Neural crest cell (in vitro differentiated cells): ENCODE measurements at places on chromosomes 1 and 21.
A peak's percentile ranks its signal among the peaks of the same experiment; 100 is the strongest.

DNA sequence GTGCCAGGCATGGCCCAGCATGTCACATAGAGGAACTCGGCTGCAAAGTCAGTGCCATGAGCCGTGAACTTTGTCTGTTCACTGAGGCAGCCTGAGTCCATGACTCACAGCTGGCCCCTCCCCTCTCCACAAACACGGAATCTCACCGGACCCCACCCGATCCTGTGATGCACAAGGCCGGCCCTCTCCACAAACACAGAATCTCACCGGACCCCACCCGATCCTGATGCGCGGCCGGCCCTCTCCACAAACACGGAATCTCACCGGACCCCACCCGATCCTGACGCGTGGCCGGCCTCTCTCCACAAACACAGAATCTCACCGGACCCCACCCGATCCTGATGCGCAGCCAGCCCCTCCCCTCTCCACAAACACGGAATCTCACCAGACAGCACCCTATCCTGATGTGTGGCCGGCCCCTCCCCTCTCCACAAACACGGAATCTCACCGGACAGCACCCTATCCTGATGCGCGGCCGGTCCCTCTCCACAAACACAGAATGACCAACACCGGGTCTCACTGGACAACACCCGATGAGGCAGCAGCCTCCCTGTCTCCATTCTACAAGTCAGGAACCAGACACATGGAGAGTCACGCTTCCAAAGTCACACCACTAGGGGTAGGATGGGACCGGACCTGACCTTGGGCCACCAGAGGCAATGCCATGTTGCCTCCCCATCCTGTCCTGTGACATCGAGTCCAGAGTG, 39.6 kb upstream of the GPR153 start:
- H3K27me3 ChIP-seq = no peaks in the 10 kb centered on the region
- H3K27ac ChIP-seq = peak overlapping the region; percentile 82
- H3K4me3 ChIP-seq = no peak overlapping the region
- peaks cover 3% of the 10 kb centered on the region for H3K4me1 ChIP-seq
- peaks cover 6% of the 10 kb centered on the region for H3K36me3 ChIP-seq
- no peak for DNase-seq

DNA sequence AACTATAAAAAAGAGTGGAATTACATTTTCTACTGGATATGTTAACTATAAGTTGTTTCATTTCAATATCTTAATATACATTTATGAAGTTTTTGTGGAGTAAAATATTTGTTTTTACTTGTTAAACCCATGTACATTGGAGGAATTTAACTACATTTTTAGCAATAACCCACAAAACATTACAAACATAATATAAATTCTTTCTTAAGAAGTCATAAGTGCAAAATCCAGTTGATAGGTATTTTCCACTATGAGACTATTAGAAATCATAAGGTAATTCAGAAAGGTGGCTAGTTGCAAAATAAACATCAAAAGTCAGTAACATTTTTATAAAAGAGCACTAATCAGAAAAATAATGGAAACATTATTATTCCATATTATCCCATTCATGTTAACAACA, 73.9 kb upstream of the RRP15 start:
- no peak for DNase-seq
- H3K27ac ChIP-seq = no peak overlapping the region
- H3K36me3 ChIP-seq = no peaks in the 10 kb centered on the region
- H3K4me1 ChIP-seq = no peaks in the 10 kb centered on the region
- peaks cover 21% of the 10 kb centered on the region for H3K27me3 ChIP-seq

DNA sequence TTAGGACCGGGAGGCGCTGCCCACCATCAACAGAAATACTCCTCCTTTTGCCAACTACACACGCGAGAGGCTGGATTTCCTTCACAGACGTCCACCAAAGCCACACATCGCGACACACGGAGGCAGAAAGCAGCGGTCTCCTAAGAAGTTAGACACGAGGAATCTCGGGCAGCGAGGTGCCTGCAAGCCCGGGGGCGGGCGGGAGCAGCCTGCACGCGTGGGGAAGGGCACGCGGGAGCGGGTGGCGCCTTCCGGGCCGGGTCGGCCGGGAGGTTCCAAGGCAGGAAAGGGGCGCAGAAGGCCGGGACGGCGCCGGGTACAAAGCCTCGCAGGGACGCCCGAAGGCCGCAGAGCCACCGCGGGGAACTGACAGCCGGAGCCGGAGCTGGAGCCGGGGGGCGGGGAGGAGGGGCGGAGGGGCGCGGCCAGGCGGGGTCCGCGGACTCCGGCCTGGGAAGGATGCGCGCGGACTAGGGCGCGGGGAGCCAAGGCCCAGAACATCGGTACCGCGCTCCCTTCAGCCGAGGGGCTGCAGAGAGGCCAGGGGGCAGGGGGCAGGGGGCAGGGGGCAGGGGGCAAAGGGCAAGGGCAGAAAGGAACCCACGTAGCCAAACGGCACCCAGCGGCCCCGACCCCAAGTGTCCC, 722 bp downstream of the NPHP4 start:
- peak; percentile 49 for DNase-seq
- H3K4me1 ChIP-seq = peaks cover 30% of the 10 kb centered on the region
- H3K4me3 ChIP-seq = peak overlapping the region; percentile 95

DNA sequence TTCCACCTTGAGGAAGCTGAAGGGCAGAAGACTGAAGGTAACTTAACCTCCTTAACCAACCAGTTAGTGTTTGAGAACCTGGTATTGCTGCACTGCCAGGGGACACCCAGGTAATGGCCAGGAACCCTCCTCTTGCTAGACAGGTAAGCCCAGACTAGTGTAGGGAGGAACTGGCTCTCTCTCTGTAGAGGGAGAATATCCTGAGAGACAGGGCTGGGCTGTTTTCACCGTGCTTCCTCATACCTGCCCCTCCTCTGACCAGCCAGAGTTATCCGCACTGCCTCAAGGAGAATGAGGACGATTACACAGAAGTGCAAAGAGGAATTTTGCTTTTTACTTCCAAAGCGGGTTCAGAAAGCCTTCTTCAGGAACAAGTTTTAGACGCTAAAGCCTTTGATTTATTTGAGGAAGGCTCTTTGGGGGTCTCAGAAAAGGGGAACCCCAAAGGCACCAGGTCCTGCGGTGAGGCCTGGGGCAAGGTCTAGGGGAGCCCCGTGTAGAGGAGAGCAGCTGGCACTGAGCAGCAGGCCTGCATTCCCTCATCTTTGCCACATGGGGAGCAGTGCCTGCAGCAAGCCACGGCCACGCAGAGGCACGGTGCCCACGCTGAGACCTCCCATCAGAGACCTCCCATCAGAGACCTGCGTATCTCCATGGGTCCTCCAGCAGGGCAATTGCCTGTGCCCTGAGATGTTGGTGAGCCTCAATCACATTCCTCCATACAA, 13.5 kb downstream of the GNG4 start:
- no peak overlapping the region for H3K27ac ChIP-seq
- no peak overlapping the region for H3K4me3 ChIP-seq
- H3K4me1 ChIP-seq = peaks cover 11% of the 10 kb centered on the region
- DNase-seq = no peak
- H3K27me3 ChIP-seq = no peaks in the 10 kb centered on the region

DNA sequence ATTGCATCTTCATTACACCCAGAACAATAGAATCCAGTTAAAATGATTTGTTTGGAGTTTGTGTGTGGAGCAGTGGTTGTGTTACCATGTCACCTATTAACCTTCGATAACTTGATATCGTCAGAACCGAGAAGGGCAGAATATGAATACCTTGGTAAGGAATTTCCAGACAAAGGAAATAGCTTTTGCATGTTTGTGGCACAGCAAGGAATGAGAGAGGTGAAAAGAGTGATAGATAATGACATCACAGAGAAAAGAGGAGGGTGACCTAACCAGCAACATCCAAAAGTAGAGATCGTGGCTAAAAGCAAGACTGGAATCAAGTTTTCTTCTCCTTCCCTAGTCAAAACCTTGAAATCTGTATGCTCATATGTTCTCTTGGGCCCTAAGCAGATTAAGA, 244.6 kb upstream of the NEGR1 start:
- H3K27ac ChIP-seq = no peak overlapping the region
- H3K27me3 ChIP-seq = no peaks in the 10 kb centered on the region
- DNase-seq = no peak

DNA sequence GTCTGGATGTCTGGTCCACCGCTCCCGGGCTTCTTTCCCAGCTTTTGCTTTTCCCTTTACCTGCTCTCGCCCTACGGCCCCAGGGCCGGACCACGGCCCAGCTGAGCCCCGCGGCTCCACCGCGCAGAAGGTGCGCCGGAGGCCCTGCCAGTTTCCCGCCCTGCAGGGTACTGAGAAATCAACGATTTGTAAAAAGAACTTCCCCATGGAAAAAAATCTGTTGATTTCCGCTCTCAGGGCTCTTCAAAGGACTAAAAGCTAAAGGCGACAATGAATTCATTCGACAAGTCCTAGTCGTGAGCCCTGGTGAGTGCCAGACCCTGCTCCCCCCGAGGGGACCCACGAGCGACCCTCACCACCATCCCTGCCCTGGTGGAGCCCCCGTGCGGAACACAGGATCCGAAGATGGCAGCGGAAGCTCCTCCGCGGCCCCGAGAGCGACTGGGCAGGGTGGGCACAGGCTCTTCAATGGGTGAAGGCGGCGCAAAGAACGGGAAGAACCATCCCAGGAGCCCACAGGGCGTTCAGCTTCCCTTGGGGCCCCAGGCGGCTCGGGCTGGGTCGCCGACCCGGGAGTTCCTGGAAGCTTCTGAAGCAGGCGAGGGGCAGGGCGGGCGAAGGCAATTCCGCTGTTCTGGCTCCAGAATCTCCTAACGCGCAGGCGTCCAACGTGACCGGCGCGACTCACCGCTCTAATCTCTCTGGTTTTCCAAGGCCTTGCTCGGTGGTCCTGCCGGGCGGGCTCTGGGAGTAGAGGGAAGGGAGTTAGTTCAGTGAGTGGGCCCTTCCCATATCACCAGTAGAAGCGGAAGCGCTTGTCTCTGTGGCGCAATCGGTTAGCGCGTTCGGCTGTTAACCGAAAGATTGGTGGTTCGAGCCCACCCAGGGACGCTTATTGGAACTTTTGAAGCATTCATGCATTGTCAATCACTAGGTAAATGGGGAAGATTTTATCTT, 6.6 kb upstream of the RNU1-2 start:
- H3K36me3 ChIP-seq = no peaks in the 10 kb centered on the region
- H3K4me1 ChIP-seq = peaks cover 8% of the 10 kb centered on the region
- peak overlapping the region; percentile 12 for H3K27ac ChIP-seq
- DNase-seq = no peak
- peak overlapping the region; percentile 84 for H3K4me3 ChIP-seq

DNA sequence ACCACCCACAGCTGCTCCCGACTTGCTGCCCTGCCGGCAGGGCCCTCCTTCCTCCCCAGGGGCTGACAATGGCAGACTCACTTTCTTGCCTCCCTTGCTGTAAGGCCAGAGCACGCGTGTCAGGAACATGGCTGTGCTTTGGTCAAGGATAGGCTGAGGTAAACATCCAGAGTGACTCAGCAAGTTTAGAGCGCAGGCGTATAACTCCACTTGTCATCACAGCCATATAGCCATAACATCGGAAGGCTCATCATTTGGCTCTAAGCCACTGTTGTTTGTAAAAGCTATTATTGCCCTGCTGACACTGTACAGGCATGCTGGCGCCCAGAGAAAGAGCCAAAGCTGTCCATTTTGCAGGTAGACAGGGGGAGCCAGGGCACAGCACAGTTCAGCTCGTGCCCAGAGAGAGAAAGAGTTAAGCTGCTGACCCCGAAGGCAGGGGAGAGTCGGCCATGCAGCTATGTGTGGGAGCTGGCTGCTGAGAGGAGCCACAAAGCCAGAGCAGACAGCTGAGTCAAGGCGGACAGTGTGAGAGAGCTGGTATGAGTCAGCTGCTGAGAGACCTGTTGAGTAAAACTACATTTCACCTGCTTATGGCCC, 60.6 kb downstream of the GNG4 start:
- no peaks in the 10 kb centered on the region for H3K4me1 ChIP-seq
- H3K27ac ChIP-seq = no peak overlapping the region
- DNase-seq = no peak
- H3K4me3 ChIP-seq = no peak overlapping the region
- H3K27me3 ChIP-seq = no peaks in the 10 kb centered on the region

GRCh38 chr1:93219443-93219842, 38.9 kb downstream of the CCDC18 start:
- no peaks in the 10 kb centered on the region for H3K4me1 ChIP-seq
- no peak overlapping the region for H3K27ac ChIP-seq
- DNase-seq = no peak
- H3K27me3 ChIP-seq = no peaks in the 10 kb centered on the region

- no peaks in the 10 kb centered on the region for H3K4me1 ChIP-seq
- H3K4me3 ChIP-seq = no peak overlapping the region
- no peak overlapping the region for H3K27ac ChIP-seq
Observed at GRCh38 chr1:72322910-72323309, 40.6 kb upstream of the NEGR1 start.

- no peak for DNase-seq
- no peak overlapping the region for H3K4me3 ChIP-seq
- H3K4me1 ChIP-seq = peaks cover 26% of the 10 kb centered on the region
- H3K27me3 ChIP-seq = no peaks in the 10 kb centered on the region
Observed at GRCh38 chr21:35231090-35231489, 182.0 kb upstream of the RUNX1 start.

- no peak overlapping the region for H3K4me3 ChIP-seq
- no peak overlapping the region for H3K27ac ChIP-seq
- peaks cover under 1% of the 10 kb centered on the region for H3K36me3 ChIP-seq
- no peaks in the 10 kb centered on the region for H3K4me1 ChIP-seq
- no peak for DNase-seq
Observed at GRCh38 chr1:178192686-178193085, 98.8 kb downstream of the RASAL2 start.

DNA sequence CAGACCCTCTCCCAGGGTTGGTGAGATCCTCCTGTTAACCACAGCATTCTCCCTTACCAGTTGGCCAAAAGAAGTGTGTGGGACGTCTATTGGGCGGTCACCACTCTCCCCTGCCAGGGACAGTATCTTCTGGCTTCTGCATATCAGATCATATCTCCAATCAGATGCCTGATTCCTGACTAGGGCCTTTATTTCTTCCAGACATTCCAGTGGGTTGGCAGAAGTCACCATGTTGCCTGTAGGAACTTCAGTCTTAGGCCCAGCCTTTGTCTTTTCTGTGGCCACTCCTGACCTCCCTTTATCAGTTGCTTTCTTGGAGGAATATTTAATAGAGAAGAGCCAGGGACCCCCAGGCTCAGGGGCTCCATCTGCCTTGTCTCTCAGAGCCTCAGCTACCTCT, 130.4 kb upstream of the F3 start:
- H3K4me1 ChIP-seq = peaks cover 44% of the 10 kb centered on the region
- no peak for DNase-seq
- peak overlapping the region; percentile 75 for H3K27ac ChIP-seq
- H3K4me3 ChIP-seq = no peak overlapping the region
- H3K36me3 ChIP-seq = no peaks in the 10 kb centered on the region

- no peaks in the 10 kb centered on the region for H3K27me3 ChIP-seq
- no peak for DNase-seq
- H3K4me1 ChIP-seq = peaks cover 21% of the 10 kb centered on the region
- H3K4me3 ChIP-seq = no peak overlapping the region
- no peaks in the 10 kb centered on the region for H3K36me3 ChIP-seq
- peak overlapping the region; percentile 90 for H3K27ac ChIP-seq
Observed at GRCh38 chr1:56444960-56445646, 134.3 kb downstream of the PLPP3 start.
